AG04449 (cell line): ENCODE measurements at places on chromosomes 16 and 17.

- no peak for DNase-seq
Measured at GRCh38 chr16:3020247-3020603, at the start of gene TNFRSF12A. Gene TNFRSF12A, plus strand, starts transcription at chr16:3020368. Its CDS starts 30 bp downstream, at chr16:3020398.

DNA sequence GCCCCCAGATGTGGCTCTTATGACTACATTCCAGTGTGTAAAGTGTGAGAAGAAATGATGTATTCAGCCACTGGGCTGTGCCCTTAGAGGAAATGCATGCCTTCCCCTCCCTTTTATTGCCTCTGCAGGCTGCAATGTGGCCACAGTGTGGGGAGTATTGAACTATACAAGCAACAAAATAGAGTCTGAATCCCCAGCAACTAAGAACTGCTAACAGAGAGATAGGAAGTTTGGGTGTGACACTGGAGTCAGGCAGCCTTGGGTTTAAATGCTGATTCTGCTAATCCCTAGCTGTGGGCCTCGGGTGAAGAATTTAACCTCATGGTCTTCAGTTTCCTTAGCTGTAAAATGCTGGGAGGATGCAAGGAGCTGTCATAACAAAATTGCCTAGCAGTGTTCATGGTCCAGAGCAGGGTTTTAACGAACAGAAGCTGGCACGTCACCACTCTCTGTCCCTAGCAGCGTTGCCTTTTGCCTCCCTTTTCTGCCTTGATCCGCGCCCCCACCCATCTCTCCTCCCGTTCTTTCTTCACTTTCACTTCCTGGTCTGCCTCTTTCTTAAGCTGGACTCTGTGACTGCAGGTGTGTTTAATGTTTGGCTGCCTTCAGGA is 50.3 kb downstream of the KPNA2 start:
- DNase-seq: no peak

GRCh38 chr16:58906981-58907715 is 173.0 kb upstream of the GOT2 start:
- DNase-seq: no peak

DNA sequence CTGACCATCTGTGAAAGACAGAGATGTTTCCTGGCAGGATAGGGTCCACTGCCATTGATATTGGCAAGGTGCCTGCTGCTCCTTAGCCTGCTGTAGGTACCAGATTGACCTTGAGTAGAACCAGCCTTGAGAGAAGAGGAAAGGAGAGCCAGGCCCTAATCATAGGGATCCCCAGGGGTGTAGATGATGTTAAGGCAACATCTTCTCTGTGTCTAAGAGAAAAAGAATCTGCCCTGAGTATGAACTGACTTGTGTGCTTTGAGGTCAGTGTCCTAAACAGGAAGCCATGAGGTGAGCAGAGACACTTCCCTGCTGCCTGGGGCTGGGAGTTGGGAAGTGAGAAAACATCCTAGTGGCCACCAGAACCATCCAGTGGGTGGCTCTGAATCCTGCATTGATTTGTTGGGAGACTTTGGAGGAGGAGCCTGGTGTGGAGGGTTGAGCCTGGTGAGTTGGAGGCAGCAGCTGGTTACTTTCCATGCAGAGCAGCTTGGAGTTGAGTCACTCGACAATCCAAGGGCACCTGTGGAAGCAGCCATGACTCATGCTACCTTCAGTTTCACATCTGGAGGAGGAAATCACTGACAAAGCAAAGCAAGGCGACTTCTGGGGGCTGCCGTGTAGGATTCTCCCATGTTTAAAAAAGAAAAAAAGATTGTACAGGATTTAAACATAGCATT is 47.8 kb downstream of the BMERB1 start:
- peak; percentile 78 for DNase-seq

GRCh38 chr16:78450255-78450654 is 350.8 kb downstream of the WWOX start:
- no peak for DNase-seq

DNA sequence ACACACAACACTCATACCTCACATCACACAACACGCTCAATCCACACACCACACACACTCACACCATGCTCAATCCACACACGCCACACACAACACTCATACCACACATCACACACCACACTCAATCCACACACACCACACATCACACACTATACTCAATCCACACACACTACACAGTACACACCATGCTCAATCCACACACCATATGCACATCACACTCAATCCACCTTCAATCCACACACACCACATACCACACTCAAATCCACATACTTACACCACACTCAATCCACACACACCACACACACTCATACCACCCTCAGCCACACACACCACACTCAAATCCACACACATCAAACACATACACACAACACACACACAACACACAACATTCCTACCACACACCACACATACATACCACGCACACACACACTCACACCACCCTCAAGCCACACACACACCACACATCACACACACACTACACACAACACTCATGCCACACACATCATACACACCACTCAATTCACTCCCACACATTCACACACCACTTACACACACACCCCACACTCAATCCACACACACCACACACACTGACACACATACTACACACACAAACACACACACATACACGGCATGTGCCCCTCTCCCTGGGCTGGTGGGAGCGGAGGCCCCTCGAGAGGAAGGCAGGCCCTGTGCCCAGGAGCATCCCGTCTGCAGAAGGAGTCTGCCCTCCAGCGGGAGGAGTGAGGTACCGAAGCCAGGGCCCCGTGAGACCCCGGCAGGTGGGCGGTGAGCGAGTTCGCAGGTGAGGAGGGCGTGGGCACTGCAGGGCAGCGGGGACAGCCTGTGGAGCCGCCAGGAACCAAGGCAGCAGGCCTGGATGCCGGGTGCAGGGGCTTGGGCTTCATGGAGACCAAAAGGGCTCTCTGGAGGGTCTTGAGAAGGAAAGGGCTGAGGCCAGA is 33.1 kb upstream of the RPTOR start:
- DNase-seq: no peak
